T follicular helper cell (primary cell): ENCODE measurements at places on chromosomes 11 and 22.

GRCh38 chr11:6489306-6489705, 7.8 kb upstream of the DNHD1 start:
- DNase-seq, result no peak

- DNase-seq, result no peak
These were observed 7.3 kb upstream of the ARAP1 start for GRCh38 chr11:72759468-72759985.

GRCh38 chr11:134047586-134047999, 21.3 kb upstream of the JAM3 start:
- DNase-seq, result no peak

- DNase-seq, result no peak
These were observed 329.5 kb downstream of the OPCML start for GRCh38 chr11:133202816-133203215.

DNA sequence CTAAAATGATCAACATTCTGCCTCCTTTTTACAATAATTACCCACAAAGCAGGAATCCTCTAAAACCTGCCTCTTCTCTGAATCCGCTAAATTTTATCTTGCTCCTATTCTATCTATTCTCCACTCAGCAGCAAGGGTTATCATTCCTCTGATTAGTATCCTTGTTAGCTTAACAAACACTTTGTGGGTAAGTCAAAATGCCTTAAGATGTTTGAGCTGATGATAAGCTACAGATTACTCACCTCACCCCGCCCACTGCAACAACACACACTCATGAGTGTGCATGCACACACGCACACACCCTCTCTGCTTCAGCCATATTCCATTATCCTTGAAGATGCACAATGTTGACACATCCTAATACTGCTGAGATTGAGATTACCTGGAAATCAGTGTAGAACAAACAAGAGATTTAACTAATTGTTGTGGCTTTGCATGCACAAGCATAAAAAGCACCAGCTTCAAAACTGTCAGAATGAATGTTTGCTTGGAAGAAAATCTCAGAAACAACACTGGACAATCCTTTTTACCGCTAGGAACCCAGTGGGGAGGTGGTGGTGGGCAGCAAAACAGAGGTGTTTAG, 130.9 kb downstream of the BBOX1 start:
- no peak for DNase-seq

- no peak for DNase-seq
These were observed 1.8 kb downstream of the C11orf54 start for GRCh38 chr11:93743291-93743690.

- DNase-seq, result no peak
These were observed 4.8 kb upstream of the FAM118A start for GRCh38 chr22:45304971-45305370.

DNA sequence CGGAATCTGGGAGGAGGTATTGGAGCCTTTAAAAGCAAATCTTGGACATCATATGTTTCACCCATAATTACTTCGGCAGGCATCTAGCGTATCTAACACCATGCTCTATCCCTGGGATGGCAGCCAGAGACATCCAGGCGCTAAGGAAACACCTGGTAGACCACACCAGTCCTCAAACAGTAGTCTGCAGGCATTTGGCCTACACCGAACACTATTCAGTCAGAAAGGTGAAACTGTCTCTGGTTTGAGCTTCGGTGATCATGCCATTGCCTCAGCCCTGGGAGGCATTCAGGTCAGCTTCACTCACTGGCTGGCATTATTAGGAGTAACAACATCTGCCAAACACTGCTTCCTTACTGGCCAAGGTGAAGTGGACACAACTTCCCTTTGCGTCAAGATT, 11.7 kb downstream of the SIRT3 start:
- no peak for DNase-seq

GRCh38 chr11:19460718-19461405, 220.1 kb upstream of the E2F8 start:
- DNase-seq, result no peak

GRCh38 chr22:36546932-36547331, 18.0 kb upstream of the EIF3D start:
- no peak for DNase-seq

DNA sequence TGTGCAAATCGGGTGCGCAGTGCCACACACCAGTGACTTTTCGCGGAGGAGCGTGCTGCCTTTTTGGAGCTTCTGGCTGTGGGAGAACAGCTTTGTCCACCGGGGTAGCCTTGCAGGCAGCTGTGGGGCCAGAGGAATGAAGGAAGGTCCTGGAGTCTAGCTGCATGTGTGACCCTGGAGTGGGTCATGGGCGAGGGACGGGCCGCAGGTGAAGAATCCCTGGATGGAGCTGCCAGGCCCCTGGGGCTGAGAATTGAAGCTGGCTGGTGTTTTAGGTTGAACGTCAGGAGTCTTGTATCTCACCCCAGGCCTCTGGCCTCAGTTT, 8.6 kb downstream of the CCND1 start:
- no peak for DNase-seq

DNA sequence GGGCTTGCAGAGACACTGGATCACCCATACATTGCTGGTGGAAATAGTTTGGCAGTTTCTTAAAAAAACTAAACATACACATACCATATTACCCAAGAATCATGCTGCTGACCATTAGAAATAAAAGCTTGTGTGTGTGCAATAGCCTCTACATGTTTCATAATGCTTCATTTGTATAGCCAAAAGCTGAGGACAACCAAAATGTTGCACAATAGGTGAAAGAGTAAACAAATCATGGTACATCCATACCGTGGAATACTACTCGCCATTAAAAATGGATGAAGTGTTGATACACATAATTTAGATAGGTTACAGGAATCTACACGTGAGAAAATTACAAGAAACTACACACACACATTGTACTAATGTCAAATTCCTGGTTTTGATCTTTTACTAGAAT, 6.5 kb downstream of the KBTBD3 start:
- no peak for DNase-seq

DNA sequence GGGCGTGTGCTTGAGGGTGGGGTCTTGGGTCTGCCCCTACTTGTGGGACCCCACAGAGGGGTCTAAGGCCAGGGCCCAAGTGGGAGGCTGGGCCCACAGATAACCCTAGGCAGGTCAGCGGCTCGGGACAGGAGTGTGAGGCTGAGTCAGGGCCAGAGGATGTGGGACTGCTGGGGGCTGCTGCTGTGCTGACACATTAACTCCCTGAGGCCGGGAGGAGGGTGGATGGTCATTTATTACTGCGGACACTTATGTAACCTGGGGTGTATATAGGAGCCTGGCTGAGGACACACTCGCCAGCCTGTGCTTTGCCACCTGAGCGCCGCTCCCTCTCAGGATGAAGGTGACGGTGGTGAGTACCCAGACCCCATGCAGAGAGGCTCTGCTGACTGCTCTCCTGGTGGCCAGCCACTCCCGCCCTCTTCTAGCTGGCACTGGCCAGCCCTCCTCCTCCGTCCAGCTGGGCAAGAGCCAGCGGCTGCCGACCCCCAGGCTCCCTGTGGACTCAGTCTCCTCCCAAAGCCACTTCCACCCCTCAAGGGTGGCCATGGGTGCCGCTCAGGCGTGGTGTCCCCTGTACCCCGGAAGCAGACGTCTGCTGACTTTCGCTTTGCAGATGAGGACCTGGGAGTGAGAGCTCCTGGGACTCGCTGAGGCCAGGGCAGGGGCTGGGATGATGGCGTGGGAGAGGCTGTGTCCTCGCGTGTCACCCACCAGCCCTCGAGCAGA, at the start of gene MIOX:
MIOX (plus strand) TSS at position 299 of the 729 bp plus-strand sequence; CDS start at position 338, 39 bp downstream.
- no peak for DNase-seq

- no peak for DNase-seq
These were observed 7.7 kb downstream of the BLID start for GRCh38 chr11:122108192-122108799.

- no peak for DNase-seq
These were observed 1495.2 kb downstream of the TBC1D22A start for GRCh38 chr22:48257685-48258055.

DNA sequence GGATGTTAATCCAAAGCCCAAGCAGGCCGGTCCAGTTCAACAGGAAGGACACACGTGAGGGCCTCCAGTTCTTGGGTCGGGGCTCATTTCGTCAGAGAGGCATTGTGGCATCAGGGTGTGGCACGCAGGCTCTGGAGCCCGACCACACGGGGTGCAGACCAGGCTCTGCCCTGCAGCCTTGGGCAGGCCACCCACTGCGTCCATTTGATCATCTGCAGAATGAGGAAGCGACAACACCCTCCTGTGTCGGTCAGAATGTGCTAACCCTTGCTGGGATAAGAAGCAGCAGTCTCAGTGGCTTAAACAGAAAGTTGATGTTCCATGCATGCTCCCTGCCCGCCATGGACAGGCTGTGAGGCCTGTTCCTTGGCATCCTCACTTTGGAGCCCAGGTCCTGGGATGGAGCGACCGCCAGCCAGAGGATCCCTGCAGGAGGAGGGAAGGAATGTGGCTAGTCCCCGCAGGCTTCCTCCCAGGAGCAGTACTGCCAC, 10.8 kb downstream of the RIBC2 start:
- DNase-seq, result no peak

DNA sequence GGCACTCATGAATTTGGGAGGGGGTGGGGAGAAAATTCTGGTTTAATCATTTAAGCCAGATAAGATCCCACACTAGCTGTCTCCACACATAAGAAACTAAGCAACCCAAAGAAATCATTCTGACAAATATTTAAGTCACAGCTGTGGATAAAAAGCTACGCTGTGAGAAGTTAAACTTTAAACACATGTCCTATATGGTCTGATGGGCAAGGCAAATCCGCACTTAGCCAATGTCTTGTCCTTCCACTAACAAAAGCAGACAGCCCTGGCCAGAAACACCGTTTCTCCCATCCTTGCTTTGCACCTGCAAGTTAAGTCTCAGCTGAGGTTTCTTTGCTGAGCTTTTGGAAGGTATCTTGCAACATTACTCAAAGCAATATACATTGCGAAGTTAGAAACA, 68.0 kb downstream of the ETS1 start:
- no peak for DNase-seq

DNA sequence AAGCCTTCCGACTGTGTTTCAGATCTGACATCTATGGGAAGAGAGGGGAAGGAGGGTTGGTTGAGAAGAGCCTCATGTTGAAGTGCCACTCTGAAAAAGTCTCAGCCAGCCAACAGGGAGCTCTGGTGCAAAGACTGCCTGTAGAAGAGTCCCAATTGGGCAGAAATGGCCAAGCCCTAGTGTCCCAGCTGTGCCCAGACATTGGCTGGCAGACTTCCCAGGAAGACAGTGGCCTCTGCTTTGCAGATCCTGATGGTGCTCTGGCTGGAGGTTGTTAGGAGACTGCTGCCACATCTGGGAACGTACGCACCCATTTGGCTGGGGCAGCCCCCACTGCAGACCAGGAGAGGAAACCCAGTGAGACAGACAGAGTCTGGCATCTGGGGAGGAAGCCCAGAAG, 3.2 kb upstream of the PLA2G3 start:
- DNase-seq, result no peak

DNA sequence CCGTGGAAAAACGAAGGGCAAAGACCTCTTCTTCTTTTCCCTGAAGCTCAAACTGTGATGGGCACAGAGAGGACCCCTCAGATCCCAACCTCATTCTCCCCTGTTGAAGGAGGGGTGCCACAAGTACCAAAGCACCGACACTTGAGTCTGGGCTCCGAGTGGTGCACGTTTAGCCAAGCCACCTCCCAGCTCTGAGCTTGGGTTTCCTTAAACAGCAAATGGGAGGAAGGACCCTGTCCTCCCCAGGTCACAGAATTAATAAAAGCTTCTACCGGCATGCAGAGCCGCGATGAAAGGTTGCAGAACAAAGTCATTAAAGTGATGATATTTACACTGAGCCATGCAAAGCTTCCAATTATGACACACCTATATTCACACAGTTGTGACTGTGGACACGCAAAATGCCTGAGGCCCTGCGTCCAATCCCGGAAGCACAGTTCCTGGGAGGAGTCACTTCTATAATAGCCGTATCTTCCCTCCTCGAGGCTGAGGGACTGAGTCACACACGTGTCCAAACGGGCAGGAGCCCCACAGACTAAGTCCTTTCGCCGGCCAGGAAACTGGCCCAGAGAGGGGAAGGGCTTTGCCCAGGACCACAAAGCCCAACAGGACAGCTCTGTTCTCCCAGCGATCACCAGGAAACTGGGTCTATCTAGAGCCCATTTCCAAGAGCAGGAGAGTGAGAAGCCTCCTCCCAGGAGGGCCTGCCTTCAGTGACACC, 922 bp upstream of the CSNK1E start:
- no peak for DNase-seq

GRCh38 chr11:116787786-116788486, at the start of gene ZPR1:
Gene ZPR1, minus strand, starts transcription at chr11:116788023. Its CDS starts 33 bp downstream, at chr11:116787990.
- DNase-seq, result peak; percentile 81

GRCh38 chr11:117972629-117973502, 13.3 kb upstream of the IL10RA start:
- no peak for DNase-seq
